IPS DF 19.7 (cell line): ENCODE measurements at places on chromosomes 12 and 14.

DNA sequence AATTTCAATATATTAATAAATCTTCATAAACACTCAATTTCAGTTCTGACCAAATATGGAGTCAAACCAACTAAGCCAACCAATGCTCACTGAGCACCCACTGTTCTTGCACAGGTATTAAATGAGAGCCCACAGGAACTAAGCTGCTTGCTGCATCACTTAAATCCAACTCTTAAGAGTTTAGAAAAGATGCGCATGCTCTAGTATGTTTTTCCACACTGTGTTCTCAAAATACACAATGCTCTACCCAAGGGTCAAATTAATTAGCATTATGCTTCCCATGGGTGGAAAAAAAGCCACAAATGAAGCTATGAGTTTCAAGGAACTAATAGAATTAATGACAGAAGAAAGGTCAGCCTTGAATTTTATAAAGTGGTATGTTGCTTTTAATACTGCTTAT is 3.7 kb upstream of the GPHB5 start:
- no peak for DNase-seq

- DNase-seq = no peak
Observed at GRCh38 chr12:563250-563781, 99.9 kb downstream of the NINJ2 start.

DNA sequence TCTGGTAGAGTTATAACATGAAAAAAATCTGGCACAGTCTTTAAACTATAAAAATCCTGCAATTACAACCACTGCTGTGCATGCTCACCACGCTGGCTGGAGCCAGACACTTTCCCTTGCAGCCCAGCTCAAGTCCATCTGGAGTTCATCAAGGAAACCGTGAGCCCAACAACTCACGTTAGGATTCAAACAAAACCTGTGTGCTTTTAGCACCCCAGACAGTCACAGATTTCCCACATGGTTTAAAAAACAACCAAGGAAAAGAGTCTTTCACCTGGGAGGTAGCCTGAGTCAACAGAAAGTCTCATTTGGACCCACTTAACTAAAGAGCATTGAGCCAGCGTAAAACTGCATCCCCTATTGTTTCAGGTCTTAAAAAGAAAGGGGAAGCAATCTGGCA is 4.7 kb downstream of the LRIG3 start:
- DNase-seq = no peak

GRCh38 chr12:25236190-25236589 is 14.5 kb downstream of the KRAS start:
- no peak for DNase-seq

DNA sequence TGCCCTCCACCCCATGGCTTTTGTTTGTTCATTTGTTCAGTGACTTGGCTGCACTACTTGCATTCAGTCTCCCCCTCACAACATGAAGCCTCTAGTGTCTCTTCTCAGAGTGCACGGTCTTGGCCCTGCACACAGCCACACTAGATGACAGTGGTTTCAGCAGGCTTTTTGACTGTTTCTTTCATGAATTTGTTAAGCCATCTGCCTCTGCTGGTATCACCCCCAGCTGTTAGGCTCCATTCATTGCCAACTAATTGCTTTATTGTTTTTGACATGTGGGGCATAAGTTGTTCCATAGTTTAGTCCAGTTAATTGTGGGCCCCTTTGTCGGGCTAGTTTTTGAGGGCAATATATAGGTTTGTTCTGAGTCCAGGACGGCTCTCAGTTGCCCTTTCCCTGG is 18.8 kb downstream of the OS9 start:
- no peak for DNase-seq

DNA sequence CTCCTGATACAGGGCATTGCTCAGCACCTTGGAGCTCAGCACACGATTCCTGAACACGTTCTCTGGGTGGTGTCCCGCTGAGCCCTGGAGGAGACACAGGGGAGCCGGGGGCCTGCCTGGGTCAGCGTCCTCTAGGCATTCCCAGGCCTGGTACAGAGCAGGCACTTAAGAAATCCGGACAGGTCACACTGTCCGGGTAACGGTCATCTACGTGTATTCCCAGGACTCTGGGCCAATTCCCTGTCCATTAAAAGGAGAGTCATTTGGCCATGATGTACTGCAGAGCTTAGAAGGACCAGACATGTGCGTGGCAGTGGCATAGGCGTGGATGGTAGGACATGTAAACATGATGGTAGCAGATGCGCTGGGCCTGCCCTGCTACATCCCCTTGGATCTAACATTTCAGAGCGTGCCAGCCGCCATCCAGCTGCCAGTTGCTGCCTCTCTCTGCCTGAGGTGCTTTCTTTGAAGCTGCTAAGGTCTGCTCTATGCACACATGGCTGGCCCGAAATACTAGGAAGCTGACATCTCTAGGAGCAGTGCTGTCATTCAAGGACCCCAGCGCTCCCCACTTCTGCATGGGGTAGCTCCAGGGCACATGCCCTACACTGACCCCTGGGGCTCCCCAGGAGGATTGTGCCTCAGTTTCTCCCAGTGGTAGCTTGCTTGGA is 273.1 kb upstream of the RTL1 start:
- no peak for DNase-seq

GRCh38 chr14:38056270-38056669 is 151.4 kb upstream of the SSTR1 start:
- no peak for DNase-seq

DNA sequence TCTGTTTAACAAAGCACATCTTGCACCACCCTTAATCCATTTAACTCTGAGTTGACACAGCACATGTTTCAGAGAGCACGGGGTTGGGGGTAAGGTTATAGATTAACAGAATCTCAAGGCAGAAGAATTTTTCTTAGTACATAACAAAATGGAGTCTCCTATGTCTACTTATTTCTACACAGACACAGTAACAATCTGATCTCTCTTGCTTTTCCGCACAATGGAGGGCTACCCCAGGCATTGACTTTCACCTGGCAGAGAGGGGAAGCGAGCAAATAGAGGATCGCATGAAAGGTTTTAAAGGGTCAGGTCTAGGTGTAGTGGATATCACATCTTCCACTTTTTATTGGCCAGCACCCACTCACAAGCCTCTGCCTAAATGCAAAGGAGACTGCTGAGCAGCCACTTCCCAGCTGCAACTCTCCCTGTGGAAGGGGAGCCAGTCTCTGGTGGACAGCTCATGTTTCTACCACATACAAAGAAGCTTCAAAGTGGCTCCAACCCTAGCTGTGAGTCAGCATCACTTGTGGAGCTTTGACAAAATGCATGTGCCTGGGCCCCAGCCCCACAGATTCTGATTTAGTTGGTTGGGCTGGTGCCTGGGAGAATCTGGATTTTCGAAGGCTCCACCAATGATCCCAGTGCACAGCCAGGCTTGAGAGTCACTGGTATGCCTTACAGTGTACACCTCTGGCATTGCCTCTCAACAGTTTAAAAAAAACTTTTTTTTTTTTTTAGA is 7.2 kb upstream of the FNTB start:
- DNase-seq = no peak

DNA sequence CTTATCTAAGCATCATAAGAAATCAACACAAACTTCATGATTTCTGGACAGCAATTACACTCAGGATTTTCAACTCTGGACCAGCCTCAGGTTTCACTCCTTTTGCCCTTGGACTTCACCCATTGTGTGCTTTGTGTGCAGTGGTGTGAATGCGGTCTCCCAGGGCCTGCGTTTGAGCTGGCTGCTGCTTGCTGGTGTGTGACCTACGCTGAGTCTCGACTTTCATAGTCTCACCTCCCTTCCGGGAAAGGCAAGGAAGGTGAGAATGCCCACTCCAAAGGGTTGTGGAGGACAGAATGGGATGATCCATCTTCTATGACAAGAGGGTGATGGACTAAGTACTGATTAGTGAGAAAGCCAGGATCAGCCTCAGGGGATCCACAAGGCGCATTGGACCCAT is 228.8 kb downstream of the C12orf75 start:
- no peak for DNase-seq

- no peak for DNase-seq
Observed at GRCh38 chr14:71141701-71142374, 234.6 kb downstream of the PCNX1 start.

DNA sequence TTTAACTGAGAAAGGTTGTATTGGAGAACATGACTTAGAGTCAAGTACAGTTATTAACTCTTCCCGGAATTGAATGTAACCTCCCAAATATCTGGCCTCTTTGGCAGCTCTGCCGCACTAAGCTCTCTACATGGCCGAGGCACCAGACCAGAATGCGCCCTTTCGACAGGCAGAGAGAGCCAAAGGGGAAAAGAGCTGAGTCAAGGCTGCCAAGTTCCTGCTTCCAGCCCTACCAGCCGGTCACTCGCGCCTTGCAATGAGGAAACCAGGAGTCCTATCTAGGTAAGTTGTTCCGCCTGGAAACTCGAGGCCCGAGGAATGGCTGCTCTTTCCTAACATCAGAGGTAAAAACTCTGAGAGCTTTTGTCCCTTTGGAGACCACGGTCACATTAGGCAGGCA is 172.2 kb downstream of the BRMS1L start:
- no peak for DNase-seq
